Activated T-helper 1 cell treated with anti-CD3 and anti-CD28 coated beads, Interleukin-2, amount 50 U/mL, for 16 hours (primary cell): ENCODE measurements at places on chromosomes 3 and 15.

DNA sequence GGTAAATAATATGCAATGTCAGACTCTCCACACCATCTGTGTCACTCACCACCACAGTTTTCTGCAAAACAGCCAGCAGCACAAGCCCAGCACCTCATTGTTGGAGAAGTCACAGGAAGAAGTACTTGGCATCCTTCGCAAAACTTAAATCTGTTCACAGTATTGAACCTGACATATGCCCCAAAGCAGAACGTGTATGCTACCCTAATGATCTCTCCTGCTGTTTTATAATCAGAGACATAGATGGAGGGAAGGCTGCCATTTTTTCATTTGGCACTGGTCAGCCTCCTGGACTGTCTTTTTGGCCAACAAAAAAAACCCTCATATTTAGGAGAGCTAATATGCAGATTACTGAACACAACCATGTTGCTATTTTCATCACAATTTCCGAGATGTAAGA is 1272.9 kb downstream of the ROBO1 start:
- DNase-seq, result no peak

- no peak for DNase-seq
Observed at GRCh38 chr3:109346770-109347295, 9.5 kb upstream of the DPPA4 start.

DNA sequence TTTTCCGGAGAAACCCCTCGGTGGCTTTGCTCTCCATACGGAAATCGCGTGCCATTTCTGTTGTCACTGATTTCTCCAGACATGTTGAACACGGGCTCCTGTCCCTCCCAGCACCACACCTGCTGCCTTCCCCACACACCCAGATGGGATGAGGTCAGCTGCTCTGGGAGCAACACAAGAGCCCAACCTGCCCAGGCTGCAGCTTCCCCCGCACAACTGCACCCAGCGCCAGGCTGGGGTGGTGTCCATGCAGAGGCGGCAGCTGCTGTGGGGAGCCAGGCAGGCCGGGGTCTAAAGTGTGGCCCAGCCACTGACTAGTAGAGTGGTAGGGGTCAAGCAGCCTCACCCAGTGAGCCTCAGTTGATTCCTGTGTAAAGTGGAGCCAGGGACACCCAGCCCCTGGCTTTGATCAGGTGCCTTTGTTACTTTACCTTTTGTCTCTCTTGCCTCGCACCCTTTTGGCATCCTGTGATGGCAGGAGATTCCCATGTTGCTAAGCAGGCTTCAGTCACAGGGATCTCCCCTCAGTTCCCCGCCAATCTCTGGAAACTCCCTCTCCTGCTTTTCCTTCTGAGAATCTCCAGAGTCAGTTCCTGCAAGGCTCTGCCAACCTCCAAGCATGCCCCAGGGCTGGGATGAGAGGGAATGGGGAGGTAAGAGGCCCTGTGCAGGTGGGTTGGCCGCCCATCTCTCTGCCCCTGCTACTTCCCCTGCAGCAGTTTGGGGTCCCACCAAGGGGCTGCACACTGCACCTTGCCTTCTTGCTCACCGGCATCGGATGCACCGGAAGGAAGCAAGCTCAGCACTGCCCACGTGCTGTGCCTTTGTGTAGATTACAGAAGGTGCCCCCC is 91.8 kb upstream of the ALDH1A3 start:
- no peak for DNase-seq

DNA sequence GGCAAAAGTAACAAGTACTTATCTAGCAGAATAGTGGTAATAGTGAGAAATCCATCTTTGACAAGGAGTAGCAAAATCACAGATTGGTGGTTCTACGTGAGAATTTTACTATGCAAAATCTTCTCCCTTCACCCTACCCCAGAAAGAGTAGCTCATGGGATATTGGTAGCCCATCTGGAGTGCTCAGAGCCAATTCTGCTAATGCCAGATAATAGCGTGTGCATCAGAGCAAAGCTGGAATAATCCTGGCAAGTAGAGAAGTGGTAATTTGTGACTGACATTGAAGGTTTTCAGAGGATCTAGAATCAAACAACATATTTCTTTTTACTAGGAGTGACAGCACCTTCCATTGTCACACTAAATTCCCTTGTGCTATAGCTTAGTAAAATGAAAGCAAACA is 192.9 kb downstream of the ZBBX start:
- no peak for DNase-seq

DNA sequence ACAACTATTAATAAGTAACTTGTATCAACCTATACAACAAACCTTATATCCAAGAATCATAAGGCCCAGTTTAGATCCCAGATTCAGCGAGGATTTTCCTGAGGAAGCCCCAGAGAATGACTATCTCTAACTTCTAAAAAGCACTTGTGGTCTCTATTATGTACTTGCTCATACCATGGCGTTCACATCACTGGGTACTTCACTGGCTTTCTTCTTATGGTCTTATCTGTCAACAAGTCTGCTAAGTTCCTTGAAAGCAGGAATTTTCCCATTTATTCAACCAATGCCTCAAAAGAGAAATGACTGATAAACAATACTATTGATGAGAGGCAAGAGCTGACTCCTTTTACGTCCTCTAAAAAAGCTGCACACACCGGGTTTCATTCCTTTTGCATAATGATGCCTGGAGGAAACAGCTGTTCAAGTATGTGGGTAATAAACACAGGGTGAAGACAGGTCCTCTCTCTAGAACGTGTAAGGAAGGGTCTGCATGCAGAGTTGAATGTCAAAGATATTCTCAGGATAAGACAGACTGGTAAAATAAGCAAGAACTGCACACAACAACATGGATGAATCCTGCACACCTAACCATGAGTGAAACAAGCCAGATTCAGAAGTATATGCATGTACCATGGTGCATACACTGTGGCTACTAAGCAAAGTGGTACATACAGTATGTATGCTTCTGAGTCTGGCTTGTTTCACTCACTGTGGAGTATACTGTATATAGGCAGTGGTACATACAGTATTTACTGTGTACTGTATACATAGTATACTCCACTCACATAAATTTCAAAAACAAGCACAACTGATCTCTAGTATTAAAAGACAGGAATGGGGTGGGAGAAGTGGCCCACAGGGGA is 408.7 kb downstream of the SHQ1 start:
- no peak for DNase-seq

- DNase-seq, result no peak
Observed at GRCh38 chr3:168574455-168575158, 478.9 kb upstream of the GOLIM4 start.

GRCh38 chr3:197186887-197187588 is 111.4 kb downstream of the DLG1 start:
- DNase-seq, result no peak

- no peak for DNase-seq
Observed at GRCh38 chr15:67548236-67548852, 5.8 kb downstream of the MAP2K5 start.

GRCh38 chr15:90456236-90456635 is 68.2 kb downstream of the IQGAP1 start:
- DNase-seq, result no peak

GRCh38 chr3:10312861-10313260 is 8.1 kb downstream of the SEC13 start:
- no peak for DNase-seq

GRCh38 chr15:91243826-91244225 is 143.8 kb downstream of the SV2B start:
- no peak for DNase-seq

DNA sequence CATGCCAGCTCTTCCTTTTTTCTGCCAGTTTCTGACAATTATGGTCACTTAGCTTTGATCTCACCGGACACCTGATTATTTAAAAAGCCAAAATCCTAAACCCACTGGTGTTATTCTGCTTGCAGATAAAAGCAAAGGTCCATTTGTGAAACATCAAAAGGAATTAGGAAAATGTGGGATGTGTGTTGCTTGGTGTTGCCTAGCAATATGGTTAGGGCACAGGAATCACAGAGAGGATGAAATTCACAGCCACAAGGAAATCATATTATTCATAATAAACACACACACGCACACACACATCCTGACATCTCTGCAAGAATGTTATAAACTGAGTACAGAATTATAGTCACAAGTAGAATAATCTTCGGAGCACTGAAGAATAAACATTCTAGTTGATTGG is 89.3 kb upstream of the BHLHE40 start:
- no peak for DNase-seq
